SJCRH30 (cell line): ENCODE measurements at places on chromosomes 6 and 20.

DNA sequence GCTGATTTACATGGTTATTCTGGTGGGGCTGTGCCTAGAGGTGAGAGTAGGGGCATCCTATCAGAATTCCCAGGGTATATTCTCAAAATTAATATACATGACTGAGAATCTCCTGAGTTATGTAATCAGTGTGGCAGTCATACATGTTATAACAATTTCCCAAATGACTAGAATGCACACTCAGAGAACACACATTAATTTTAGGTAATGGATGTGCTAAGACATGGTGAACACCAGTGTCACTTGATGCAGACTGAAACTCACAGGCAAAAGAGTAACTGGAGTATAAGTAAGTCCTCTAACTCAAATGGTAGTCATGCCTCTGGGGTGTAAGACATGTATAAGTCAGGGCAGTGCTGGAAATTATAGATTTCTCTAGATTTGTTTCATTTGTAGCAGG is 1198.4 kb upstream of the CITED2 start:
- no peak overlapping the region for H3K27ac ChIP-seq
- no peaks in the 10 kb centered on the region for H3K27me3 ChIP-seq
- H3K36me3 ChIP-seq = no peaks in the 10 kb centered on the region
- no peaks in the 10 kb centered on the region for H3K4me1 ChIP-seq

GRCh38 chr6:114446342-114446741 is 103.5 kb upstream of the HS3ST5 start:
- H3K36me3 ChIP-seq = no peaks in the 10 kb centered on the region
- H3K4me3 ChIP-seq = no peak overlapping the region
- H3K27ac ChIP-seq = no peak overlapping the region
- no peaks in the 10 kb centered on the region for H3K27me3 ChIP-seq
- H3K4me1 ChIP-seq = no peaks in the 10 kb centered on the region

DNA sequence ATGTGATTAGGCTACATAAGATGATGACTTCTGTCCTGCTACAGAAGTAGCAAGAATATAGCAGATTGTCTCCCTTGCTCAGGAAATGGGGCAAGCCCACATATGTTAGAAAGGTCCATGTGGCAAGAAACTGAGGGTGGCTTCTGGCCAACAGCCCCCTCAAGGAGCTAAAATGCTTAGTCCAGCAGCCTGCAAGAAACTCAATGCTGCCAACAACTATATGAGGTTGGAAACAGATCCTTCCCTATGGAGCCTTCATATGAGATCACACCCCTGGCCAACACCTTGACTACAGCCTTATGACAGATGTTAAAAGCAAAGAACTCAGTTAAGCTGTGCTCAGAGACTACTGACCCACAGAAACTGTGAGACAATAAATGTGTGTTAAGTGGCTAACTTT is 22.1 kb downstream of the PTPRT start:
- no peaks in the 10 kb centered on the region for H3K27me3 ChIP-seq
- DNase-seq = no peak
- no peak overlapping the region for H3K4me3 ChIP-seq
- H3K36me3 ChIP-seq = no peaks in the 10 kb centered on the region
- H3K27ac ChIP-seq = no peak overlapping the region

- peak; percentile 17 for DNase-seq
- H3K36me3 ChIP-seq = no peaks in the 10 kb centered on the region
- H3K4me1 ChIP-seq = peaks cover 10% of the 10 kb centered on the region; the same call in 1 of the 2 replicates
These were observed 6.4 kb downstream of the EXOC2 start for GRCh38 chr6:686497-686896.
